WTC11 (cell line): ENCODE measurements at places on chromosomes 7 and 10.

- DNase-seq = no peak
Observed at GRCh38 chr7:116503835-116504234, 4.3 kb downstream of the CAV2 start.

- DNase-seq = peak; percentile 23
Observed at GRCh38 chr10:95841661-95842498, 65.9 kb upstream of the CC2D2B start.

GRCh38 chr10:15084502-15084922, 4.1 kb downstream of the ACBD7 start:
- peak; percentile 24 for DNase-seq

GRCh38 chr10:98351831-98352402, 63.1 kb downstream of the PYROXD2 start:
- no peak for DNase-seq

GRCh38 chr10:44370731-44371248, 14.1 kb downstream of the CXCL12 start:
- DNase-seq = peak; percentile 64

GRCh38 chr10:60535427-60535826, 145.8 kb upstream of the ANK3 start:
- no peak for DNase-seq

- DNase-seq = peak; percentile 82
Observed at GRCh38 chr10:59362144-59362958, at the start of gene FAM13C. Gene FAM13C (minus strand): TSS chr10:59362549. CDS start chr10:59362460, 89 bp downstream.

DNA sequence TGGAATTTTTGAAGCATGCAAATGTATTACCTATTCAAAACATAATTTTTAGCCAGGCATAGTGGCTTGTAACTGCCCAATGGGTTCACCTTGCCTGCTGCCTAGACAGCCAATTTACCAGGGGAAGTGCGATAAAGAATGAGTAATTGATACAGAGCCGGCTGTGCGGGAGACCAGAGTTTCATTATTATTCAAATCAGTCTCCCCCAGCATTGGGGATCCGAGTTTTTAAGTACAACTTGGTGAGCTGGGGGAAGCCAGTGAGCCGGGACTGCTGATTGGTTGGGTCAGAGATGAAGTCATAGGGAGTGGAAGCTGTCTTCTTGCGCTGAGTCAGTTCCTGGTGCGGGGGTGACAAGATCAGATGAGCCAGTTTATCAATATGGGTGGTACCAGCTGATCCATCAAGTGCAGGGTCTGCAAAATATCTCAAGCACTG, 29.1 kb upstream of the NRBF2 start:
- DNase-seq = peak; percentile 35

GRCh38 chr7:30155481-30155880, 20.7 kb downstream of the MTURN start:
- DNase-seq = no peak

DNA sequence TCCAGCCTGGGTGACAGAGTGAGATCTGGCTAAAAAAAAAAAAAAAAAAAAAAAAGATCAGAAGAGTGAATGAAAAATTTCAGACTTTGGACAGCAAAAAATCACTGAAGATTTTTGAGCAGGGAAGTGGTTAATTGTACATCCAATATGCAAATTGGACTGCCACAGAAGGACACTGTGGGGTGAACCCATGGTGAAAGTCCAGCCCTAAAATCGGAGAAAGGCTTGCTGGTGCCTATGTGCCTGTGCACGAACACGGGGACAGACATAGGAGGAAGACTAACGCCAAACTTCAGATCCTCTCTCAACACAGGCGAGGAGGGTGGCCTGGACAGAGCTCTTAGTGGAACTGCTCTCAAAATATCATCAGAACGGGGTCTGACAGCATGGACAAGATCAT, 65.5 kb downstream of the FAM171A1 start:
- DNase-seq = no peak

DNA sequence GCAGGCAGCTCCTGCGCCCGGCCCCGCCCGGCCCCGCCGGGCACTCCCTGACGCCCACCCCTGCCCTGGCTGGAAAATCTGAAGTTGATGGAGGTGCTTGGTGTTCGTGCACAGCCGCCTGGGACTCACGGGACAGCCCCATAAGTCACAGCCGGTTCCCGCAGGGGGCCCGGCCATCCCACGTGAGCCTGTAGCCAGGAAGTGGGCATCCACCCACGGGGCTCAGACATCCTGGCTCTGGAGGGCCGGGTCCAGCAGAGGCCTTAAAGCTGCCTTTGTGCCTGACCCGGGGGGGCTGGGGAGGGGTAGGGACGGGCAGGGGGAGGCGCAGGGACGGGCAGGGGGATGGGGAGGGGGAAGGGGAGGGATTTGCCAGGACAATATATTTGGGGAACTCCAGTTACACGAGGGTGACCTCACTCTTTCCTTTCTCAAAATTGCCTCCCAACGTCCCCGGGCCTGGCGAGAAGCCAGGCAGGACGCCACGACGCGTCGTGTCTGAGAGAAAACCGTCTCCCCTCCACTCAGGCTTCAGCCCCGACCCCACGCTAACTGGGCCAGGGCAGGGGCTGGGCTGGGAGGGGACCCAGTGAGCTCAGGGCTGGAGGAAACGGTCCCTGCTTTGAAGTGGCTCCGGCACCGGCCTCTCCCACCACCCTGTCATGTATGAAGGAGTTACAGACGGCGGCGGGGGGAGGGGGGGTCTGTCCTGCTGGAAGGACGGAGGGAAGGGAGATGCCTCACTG, 82.1 kb upstream of the PDGFA start:
- no peak for DNase-seq

GRCh38 chr10:3619241-3619640, 165.8 kb downstream of the KLF6 start:
- DNase-seq = no peak

DNA sequence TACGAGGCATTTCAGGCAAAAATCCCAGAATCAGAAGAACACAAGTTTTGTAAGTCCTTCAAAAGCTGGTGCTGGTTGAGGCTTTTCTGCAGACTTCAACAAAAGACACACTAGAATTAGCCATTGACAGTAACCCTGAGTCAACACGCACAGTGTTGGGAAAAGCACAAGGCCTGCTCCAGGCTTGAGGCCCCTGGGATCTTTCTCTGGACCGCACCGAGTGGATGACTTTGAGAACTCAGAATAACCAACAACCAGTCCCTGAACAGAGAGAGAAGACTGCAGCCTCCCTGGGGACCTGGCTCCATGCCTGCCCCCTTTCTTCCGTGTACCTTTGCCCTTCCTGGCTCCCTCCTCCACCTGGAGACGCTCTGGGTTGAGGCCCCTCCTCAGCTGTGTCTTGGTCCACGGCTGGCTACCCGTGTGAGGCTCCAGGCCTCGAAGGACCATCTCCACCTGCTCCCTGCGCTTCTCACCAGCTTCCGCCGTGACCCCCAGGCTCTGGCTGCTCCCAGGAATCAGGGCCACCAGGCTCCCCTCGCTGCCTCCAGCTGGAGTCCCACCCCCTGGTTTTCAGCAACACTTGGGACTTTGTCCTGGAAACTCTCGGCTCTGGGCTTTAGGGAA, 28.4 kb downstream of the DIP2C start:
- no peak for DNase-seq

GRCh38 chr7:81256991-81257390, 338.1 kb upstream of the SEMA3C start:
- DNase-seq = peak; percentile 44

- DNase-seq = no peak
Observed at GRCh38 chr7:151732292-151732691, 144.6 kb downstream of the PRKAG2 start.

GRCh38 chr7:93945083-93945482, 23.5 kb downstream of the GNG11 start:
- DNase-seq = no peak
